Activated CD4-positive, alpha-beta memory T cell treated with anti-CD3 and anti-CD28 coated beads for 36 hours (primary cell): ENCODE measurements at places on chromosomes 4 and X. TPM values are rescaled to one million over a fixed set of nuclear protein-coding genes. Genes with fewer than 3 reads are reported as not detected.

The GAGE13 gene
- not detected for total RNA-seq

The F8A3 gene
- 0.27 TPM for total RNA-seq

The CNKSR2 gene
- 3.6 TPM for total RNA-seq

The MSX1 gene
- not detected for total RNA-seq

The CLCN4 gene
- total RNA-seq, result not detected

The STS gene
- total RNA-seq, result 0.81 TPM

The RPS6KA6 gene
- 0.17 TPM for total RNA-seq

The GPRASP1 gene
- total RNA-seq, result 4.1 TPM

The PAGE4 gene
- total RNA-seq, result not detected

DNA sequence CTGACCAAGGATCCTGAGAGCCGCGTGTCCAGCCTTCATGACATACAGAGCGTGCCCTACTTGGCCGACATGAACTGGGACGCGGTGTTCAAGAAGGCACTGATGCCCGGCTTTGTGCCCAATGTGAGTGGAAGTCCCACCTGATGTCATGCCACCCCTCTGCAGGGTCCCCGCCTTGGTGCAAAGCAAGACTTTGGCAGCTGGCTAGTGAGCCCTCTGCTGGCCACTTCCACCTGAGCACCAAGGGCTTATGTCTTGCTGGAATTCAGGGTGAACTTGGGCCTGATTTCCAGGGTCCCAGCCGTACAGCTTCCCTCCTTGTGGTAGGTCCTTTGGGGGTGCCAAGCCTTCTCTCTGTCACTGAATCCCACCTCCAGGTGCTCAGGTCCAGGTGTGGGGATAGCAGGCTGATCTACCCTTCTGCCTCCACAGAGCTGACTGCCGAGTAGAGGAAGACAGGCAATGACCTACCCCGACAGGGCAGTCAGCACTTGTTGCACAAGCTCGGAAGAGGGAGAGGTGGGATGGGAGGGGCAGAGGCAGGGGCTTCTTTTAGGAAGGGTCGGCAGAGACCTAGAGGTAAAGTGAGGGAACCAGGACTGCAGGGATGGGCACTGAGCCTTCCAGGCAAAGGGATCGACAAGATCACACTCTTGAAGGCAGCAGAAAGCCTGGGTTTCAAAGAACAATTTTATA lies 248.1 kb downstream of the EVC2 start:
- no peak overlapping the region for H3K4me3 ChIP-seq
- H3K36me3 ChIP-seq, result no peaks in the 10 kb centered on the region
- H3K27me3 ChIP-seq, result no peaks in the 10 kb centered on the region
- H3K27ac ChIP-seq, result no peak overlapping the region
- no peaks in the 10 kb centered on the region for H3K4me1 ChIP-seq
- peak; percentile 11 for DNase-seq

DNA sequence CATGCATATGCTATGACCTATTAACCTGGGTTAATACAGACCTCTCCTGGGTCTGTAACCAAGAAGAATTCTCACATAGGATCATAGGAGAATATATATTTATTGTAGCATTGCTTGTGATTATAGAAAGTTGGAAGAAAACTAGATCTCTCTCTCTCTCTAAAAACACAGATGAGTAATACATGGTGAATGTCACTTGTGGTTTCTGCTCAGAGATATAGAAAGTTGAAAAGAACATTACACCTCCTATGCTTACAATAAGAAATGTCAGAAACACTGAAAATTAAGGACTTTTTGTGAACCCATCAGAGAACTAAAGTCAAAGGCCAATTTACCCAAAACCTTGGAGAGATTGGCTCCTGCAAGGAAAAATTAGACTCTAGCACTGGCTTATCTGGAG lies 1389.5 kb downstream of the FAM133A start:
- DNase-seq, result no peak
- H3K27me3 ChIP-seq, result no peaks in the 10 kb centered on the region
- H3K36me3 ChIP-seq, result no peaks in the 10 kb centered on the region
- H3K4me1 ChIP-seq, result no peaks in the 10 kb centered on the region
- H3K27ac ChIP-seq, result no peak overlapping the region

- H3K27ac ChIP-seq, result no peak overlapping the region
- H3K4me3 ChIP-seq, result no peak overlapping the region
- DNase-seq, result no peak
- H3K36me3 ChIP-seq, result peaks cover 9% of the 10 kb centered on the region
Observed at GRCh38 chr4:53234669-53235068, 131.2 kb downstream of the SCFD2 start.

- DNase-seq, result no peak
- H3K36me3 ChIP-seq, result no peaks in the 10 kb centered on the region
- no peaks in the 10 kb centered on the region for H3K4me1 ChIP-seq
Observed at GRCh38 chrX:141924293-141924692, 20.6 kb downstream of the MAGEC1 start.

DNA sequence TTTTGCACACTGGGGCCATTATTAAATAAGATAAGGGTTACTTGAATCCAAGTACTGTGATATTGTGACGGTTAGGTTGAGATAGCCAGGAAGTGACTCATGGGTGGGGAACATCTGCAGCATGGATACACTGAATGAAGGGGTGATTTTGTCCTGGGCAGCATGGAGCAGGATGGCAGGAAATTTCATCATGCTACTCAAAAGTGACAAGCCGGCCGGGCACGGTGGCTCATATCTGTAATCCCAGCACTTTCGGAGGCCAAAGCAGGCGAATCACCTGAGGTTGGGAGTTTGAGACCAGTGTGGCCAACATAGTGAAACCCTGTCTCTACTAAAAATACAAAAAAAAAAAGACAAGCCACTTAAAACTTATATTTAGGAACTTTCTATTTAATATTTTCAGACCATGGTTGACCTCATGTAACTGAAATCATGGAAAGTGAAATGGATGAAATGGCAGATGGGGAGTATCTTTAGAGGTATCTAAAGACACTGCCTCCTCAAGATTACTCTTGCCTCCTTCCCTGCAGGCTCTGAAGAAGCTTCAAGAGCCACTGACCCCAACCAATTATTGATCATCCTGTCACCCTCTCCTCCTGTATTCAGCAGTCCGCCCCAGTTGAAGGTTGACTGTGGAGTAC lies 3.9 kb upstream of the TRIM60 start:
- no peak for DNase-seq
- no peaks in the 10 kb centered on the region for H3K36me3 ChIP-seq

- no peaks in the 10 kb centered on the region for H3K36me3 ChIP-seq
- H3K27ac ChIP-seq, result no peak overlapping the region
- no peaks in the 10 kb centered on the region for H3K27me3 ChIP-seq
- no peak overlapping the region for H3K4me3 ChIP-seq
Observed at GRCh38 chrX:116009346-116009745, 161.2 kb upstream of the AGTR2 start.

DNA sequence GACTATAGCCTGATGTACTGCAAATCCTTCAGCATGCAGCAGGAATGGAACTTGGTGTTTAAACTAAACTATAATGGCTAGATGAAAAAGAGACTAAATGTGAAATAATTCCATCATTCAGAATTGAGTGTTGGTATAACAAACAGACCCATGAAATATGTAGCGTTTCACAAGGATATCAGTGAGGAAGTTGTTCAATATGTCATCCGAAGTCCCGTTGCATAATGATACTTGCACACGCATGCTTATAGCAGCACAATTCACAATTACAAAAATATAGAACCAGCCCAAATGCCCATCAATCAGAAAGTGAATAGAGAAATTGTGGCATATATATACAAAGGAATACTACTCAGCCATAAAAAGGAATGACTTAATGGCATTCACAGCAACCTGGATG lies 20.4 kb downstream of the MECP2 start:
- H3K4me3 ChIP-seq, result no peak overlapping the region
- H3K4me1 ChIP-seq, result peaks cover 50% of the 10 kb centered on the region
- no peak for DNase-seq
- no peaks in the 10 kb centered on the region for H3K27me3 ChIP-seq
- no peak overlapping the region for H3K27ac ChIP-seq

- H3K4me3 ChIP-seq, result no peak overlapping the region
- no peak for DNase-seq
- H3K36me3 ChIP-seq, result no peaks in the 10 kb centered on the region
Observed at GRCh38 chr4:19883841-19884240, 367.9 kb upstream of the SLIT2 start.

- peaks cover 18% of the 10 kb centered on the region for H3K4me1 ChIP-seq
- DNase-seq, result peak; percentile 35
- peak within 1 kb of the TSS; percentile 99 for H3K27ac ChIP-seq
- peaks cover 1% of the 10 kb centered on the region for H3K27me3 ChIP-seq
- H3K4me3 ChIP-seq, result peak within 1 kb of the TSS; percentile 95
Observed at GRCh38 chrX:11757719-11758399, at the start of gene MSL3. TSS of gene MSL3 (plus strand) at chrX:11758237. CDS start at chrX:11758264, 27 bp downstream.

DNA sequence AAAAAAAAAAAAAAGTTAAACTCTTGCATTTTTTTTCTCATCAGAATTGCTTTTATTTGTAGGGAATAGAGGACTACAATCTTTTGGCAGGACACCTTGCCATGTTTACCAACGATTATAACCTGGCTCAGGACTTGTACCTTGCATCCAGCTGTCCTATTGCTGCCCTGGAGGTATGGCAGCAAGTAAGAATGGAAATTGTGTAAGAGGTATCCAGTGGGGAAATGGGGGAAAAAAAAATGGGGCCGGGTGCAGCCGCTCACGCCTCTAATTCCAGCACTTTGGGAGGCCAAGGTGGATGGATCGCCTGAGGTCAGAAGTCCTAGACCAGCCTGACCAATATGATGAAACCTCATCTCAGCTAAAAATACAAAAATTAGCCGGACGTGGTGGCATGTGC lies 49.8 kb downstream of the WDR19 start:
- no peak overlapping the region for H3K27ac ChIP-seq
- no peak overlapping the region for H3K4me3 ChIP-seq
- H3K27me3 ChIP-seq, result no peaks in the 10 kb centered on the region
- peaks cover 16% of the 10 kb centered on the region for H3K36me3 ChIP-seq

GRCh38 chr4:153243468-153243867 lies 39.2 kb downstream of the TRIM2 start:
- no peak overlapping the region for H3K27ac ChIP-seq
- peaks cover 15% of the 10 kb centered on the region for H3K4me1 ChIP-seq
- no peak for DNase-seq
- no peak overlapping the region for H3K4me3 ChIP-seq
- no peaks in the 10 kb centered on the region for H3K36me3 ChIP-seq

DNA sequence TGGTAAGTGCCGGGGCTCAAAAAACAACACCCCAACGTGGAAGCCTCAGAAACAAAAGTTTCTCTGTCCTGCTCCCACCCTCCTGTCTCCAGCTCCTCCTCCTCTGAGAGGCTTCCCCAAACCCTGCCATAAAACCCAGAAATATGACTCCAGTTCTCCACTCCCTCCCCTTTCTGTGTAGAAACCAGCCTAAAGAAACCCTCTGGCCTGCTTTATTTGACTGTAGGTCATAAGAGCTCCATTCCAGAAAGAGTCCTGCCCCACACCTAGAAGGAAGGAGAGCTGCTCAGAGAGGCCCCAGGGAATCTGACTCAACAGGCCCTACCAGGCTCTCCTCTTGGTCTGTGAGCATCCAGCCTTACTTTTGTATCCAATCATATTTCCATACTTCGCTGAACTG lies 872 bp upstream of the S100P start:
- no peaks in the 10 kb centered on the region for H3K36me3 ChIP-seq
- DNase-seq, result no peak
- H3K27me3 ChIP-seq, result no peaks in the 10 kb centered on the region
- H3K27ac ChIP-seq, result peak overlapping the region; percentile 98

- no peaks in the 10 kb centered on the region for H3K27me3 ChIP-seq
- DNase-seq, result no peak
- no peak overlapping the region for H3K27ac ChIP-seq
Observed at GRCh38 chr4:128907981-128908380, 98.5 kb downstream of the JADE1 start.

DNA sequence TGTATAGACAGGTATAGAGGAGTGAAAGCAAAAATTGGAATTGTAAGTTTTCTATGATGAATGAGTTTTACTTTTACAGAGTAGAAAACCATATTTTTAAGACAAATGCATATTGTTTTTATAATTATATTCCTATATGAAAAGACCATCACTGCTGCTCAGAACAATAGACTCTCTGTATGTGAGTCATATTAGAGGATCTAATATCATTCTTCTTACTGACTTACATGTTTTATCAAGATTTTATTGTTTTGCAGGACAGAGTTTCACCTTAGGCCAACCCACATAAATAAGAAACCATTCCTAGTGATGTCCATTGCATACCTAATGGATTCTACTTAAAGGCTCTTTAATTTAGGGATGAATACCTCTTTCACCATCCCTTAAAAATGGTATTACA lies 88.6 kb downstream of the NR3C2 start:
- no peaks in the 10 kb centered on the region for H3K36me3 ChIP-seq
- no peak overlapping the region for H3K27ac ChIP-seq
- H3K27me3 ChIP-seq, result no peaks in the 10 kb centered on the region
- peaks cover 29% of the 10 kb centered on the region for H3K4me1 ChIP-seq

GRCh38 chr4:168409089-168409801 lies 71.0 kb downstream of the DDX60L start:
- no peaks in the 10 kb centered on the region for H3K4me1 ChIP-seq
- no peak overlapping the region for H3K27ac ChIP-seq
- no peak overlapping the region for H3K4me3 ChIP-seq
- no peak for DNase-seq
- H3K27me3 ChIP-seq, result no peaks in the 10 kb centered on the region

- no peaks in the 10 kb centered on the region for H3K36me3 ChIP-seq
- H3K4me3 ChIP-seq, result peak overlapping the region; percentile 76
- peaks cover 43% of the 10 kb centered on the region for H3K27me3 ChIP-seq
- peaks cover 19% of the 10 kb centered on the region for H3K4me1 ChIP-seq
- H3K27ac ChIP-seq, result no peak overlapping the region
Observed at GRCh38 chr4:90127706-90128345, 632 bp downstream of the CCSER1 start.
